ENCODE measurements at places on chromosomes 7 and 10.

DNA sequence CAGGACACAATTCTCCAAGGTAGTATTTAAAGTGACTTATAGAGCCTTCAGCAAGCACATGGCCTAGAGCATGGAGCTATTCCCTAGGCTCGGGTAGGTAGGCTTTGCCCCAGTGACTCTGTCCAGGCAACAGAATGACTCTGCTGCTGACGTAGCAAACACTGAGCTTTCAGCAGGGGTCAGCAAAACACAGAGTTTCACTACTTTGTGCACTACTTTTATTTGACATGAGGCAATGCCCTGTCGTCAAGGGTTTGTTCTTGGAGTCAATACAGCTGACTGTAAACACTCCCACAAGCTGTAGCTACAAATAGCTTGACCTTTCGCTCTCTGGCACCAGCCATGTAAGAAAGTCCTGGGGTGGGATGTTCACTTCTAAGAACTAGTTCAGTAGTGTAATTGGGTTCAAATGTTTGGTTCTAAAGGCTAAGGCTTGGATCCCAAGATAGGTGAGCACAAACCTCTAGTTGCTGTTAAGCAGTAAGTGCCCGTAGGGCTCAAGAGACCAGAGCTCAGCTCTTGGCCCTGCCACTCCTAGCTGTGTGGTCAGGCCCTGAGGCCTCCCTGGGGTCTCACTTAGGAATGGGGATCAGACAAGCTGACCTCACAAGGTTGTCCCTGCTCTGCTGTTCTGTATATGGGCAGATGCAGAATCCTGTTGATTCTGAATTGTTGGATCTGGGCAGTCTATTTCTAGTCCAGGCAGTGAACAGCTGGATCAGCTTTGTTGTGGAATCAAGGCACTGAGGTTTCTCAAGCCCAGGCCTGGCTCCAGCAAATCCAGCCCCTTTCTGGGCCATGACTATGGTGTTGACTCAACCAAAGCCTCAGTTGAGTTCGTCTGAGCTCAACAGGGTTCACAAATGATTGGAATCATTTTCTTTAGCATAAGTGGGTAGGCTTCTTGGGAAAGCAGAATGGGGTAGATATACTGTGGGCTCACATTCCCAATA, 10.7 kb downstream of the NODAL start:
- DNase-seq = peak; percentile 44

- DNase-seq = no peak
Measured at GRCh38 chr10:3898821-3899220, 113.8 kb upstream of the KLF6 start.

DNA sequence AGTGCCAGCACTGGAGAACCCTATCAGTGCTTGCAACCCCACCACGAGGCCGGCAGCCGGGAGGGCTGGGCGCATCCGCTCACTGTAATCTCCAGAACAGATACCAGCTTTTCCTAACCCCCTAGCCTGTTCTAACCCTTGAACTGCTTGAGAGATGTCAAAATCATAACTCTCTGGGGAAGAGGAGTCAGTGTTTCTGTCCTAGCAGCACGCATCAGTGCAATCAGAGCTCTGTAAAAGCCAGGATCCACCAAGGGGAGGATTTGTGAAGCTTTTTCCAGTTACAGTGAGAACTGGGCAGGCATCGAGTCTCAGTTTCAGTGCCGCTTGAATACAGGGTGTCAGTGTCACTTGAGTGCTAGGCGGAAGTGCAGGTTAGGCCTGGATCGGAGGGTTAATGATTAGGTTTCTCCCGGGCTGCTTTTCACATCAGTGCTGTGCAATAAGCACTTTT, 104.5 kb upstream of the INSYN2A start:
- DNase-seq = no peak

DNA sequence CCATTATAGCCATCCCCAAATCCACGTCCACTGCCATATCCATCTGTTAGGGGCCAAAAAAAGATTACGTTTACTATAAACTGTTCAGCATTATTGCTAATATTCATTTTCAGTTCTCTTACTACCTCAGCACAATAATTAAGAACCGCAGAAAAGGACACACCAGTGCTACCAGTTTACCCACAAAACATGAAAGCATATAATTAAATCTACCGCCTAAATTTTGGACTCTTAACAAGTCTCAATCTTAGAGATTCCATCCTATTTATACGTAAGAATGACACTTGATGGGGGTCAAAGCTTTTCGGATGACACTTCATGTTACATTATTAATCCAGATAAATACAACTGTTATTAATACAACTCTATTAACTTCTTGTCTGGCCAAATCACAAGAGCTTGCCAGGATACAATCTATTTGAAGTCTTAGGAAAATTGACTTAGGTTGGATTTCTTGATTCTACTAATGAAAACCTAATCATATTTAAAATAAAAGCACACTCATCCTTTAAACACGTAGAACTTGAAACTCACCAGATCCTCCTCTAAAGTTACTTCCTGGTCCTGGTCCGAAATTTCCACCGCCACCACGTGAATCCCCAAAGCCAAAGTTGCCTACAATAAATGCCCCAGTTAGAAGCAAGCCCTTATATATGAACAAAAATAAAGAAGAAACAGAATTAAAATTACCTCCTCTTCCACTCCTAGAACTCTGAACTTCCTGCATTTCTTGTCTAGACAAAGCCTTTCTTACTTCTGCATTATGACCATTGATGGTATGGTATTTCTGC, 4.5 kb downstream of the HNRNPA2B1 start:
- DNase-seq = no peak

DNA sequence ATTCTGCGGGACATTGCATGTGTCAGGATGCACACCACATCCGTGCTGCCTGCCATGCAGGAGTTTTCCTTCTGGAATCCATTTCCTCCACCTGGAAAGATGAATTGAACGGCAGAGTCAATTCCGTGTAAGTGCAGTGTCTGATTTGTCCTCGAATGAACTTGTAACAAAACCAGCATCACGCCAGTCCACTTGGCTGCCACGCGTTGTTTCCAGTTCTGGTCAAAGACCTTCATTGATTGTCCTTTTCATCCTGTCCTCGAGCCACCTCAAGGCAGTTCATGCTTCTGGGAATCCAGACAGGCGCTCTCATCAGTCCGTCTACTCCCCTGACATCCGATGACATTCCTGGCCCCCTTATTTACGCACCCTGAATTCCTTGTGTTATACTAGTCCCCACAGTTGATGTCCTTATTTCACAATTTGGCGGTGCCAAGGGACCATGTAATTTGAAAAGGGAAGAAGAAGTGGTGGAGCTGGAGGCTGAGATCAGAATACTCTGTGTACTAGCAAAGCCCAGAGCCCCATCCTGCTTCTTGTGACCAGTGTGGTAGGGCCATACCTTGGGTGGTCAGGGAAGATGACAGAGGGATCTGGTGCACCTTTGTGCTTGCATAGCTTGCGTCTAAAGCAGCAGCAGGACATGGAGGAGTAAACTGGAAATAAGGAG, 502.2 kb downstream of the PLXNA4 start:
- no peak for DNase-seq

DNA sequence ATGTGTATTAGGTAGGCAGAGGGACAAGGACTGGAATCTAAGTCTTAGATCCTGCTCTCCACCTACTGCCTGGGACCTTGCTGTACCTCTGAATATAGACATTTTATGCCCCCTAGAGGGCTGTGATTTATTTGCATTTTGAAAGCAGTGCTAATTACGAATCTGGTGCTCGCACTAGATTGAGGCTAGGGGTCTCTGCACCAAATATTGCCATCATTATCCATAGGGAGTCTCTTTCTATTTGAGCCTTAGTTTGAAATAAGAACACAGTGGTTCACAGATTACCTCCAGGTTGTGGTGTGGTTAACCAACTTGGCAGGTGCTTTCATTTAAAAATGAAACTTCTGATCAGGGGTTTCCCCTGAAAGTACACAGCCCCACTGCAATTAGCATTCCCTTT, 41.8 kb downstream of the CNNM1 start:
- DNase-seq = peak; percentile 20

- DNase-seq = no peak
Measured at GRCh38 chr7:1952169-1952760, 280.5 kb downstream of the MAD1L1 start.

DNA sequence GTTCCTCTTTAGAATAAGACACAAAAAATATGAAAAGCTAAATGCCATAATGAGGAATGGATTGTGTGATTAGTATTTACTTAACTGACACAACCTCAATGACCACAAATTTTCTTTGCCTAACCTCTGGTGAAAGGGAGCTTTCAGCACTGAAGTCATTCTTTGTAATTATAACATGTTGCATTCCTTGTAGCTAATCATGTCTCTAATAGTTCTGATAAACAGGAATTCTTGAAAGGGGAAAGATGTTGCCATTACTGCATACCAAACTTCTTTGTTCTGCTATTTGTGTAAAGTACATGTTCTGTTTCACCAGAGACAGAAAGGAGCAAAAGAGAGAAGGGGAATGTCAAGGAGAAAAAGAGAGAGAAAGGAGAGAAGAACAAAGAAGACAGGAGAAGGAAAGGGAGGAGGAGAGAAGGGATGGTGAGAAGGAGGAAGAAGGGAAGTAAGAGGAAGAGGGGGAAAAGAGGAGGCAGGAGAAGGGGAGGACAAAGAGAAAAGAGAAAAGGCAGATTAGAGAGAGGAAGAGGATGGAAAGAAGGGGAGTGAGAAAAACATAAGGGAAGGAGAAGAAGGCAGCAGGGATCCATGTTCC, 120.9 kb downstream of the SEMA3D start:
- no peak for DNase-seq

DNA sequence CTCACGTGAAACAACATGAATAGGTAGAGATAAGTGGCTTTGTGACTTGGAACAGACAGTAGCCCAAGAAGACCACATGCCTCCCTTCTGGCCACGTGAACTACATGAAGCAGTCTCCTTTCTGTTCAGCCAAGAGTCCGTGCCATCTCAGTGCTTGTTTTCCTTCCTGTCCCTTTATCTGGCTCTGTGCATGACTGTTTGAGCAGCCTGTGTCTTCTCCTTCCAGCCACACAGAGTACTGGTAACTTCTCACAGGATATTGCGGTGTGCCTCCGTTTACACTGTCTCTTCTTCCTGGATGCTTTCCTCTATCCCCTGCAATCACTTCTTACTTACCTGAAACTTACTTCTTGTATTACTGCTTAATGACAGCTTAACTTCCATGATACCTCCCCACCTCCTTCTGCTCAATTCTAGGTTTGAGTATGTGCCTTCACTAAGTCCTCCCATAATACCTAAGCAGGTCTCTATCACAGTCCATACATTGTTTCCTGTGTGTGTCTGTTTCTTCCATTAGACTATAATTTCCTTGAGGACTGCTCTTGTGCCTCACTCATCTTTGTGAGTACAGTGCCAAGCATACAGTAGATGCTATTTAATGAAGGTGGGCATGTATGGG, 748.7 kb downstream of the AUTS2 start:
- no peak for DNase-seq

DNA sequence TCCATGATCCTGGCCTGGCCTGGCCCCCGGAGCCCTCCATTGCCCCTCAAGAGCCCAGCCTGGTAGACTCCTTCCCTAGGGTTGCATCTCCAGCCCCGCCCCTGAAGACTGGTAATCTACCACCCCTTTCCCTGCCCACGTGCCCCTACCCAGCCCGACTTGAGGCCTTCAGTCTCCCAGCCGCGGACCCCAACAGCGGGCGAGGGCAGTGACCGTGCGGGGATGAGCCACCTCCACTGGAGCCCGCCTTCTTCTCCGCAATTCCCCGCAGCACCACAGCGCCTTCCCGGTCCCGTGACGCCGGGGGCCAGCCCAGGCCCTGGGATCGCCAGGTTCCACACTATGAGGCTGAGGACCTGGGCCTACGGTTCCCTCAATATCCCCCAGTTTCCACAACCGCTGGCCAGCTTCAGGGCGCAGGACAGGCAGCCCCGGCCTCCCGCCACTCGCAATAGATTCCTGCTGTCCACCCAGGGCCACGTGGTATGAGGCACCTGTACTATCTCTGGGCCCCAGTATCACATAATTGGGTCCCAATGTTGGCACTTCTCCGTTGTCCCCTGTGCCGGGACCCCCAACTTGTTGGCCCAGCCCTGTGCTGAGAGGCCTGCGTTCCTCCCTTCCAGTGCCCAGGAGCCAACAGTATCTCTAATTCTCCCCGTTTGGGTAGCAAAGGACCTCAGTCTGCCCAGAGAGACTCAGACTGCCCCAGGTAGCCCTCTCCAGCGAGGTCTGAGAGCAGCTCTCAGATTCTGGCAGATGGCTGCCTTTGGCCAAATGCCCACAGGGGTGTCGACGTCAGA, 1.1 kb upstream of the GPRIN2 start:
- DNase-seq = no peak

GRCh38 chr7:133297093-133297492, 44.2 kb downstream of the EXOC4 start:
- DNase-seq = no peak

- DNase-seq = no peak
Measured at GRCh38 chr10:118955531-118955930, 74.0 kb upstream of the NANOS1 start.

- DNase-seq = no peak
Measured at GRCh38 chr7:36532981-36533499, 143.4 kb downstream of the ANLN start.

- no peak for DNase-seq
Measured at GRCh38 chr10:49488056-49488717, 50.7 kb downstream of the ERCC6 start.

DNA sequence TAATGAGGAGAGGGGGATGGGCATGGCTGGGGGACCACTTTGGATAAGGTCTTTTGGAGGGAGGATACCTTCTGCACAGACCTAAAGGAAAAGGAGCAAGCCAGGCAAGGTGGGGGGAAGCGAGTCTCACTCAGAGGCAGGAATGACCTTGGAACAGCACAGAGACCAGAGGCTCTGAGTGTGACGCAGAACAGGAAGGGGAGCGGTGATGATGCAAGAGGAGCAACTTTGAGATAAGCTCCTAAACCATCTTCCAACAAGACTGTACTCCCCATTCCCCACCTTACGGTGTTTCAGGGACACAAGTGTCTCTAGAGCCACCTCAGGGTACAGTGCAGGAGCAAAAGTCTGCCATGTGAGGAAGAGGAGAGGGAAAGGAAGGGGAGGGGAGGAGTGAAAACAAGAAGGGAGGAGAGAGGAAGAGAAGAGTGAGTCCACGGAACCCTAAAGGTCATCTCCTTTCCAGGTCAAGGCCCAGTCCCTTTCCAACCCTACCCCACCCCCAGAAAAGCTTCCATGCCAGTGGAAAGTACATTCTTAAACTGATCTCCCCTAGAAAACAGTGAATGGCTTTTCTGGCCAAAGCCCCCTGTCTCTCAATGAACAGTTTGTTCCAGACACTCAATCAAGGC, 54.1 kb downstream of the JAZF1 start:
- no peak for DNase-seq

- DNase-seq = no peak
Measured at GRCh38 chr10:71463111-71463510, 66.4 kb downstream of the CDH23 start.

- no peak for DNase-seq
Measured at GRCh38 chr10:76404531-76404930, 973.1 kb downstream of the LRMDA start.

DNA sequence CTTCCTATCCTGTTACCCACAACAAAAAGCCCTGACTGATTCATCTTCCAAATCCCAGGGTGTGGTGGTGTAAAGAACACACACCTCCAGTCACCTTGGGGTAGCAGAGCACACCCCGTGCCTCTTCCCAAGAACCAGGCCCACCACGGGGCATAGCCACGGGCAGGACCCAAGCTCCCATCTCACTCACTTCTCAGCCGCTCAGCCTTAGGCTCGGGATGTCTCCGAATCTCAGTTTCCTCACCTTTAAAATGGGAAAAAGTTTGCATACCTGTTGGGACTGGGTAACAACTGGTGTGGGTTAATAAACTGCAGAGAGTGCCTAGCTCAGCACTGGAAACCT, 139.0 kb downstream of the FGFR2 start:
- DNase-seq = no peak

GRCh38 chr7:97871659-97872024, 566 bp downstream of the ASNS start:
- DNase-seq = no peak

Measured in AG09319 (cell line).